ENCODE measurements at places on chromosomes 7 and 10.

DNA sequence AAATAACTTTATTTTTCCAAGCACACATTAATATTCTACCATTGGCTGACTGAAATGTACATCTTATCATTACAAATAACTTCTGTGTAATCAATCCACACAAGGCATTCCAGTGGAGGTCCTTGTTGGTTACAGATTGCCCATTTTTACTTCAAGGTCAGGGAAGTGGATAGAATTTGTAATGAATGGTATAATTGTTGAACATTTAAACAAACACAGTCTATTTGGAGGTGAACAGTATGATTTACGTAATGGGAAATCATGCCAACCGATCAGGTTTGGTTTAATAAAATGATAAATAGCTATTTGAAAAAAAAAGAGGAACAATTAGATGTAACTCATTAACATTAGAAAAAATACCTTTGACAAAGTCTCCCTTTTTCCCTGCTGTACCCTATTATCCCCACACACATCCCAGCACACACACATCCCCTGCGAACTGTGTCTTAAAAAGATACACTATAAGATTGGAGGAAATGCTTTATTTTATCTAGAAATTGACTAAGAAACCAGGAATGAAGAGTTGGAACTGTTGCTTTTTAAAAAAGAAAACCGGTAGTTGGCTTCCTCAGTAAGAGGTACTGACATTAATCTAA lies 19.0 kb upstream of the ASZ1 start:
- no peak for DNase-seq

DNA sequence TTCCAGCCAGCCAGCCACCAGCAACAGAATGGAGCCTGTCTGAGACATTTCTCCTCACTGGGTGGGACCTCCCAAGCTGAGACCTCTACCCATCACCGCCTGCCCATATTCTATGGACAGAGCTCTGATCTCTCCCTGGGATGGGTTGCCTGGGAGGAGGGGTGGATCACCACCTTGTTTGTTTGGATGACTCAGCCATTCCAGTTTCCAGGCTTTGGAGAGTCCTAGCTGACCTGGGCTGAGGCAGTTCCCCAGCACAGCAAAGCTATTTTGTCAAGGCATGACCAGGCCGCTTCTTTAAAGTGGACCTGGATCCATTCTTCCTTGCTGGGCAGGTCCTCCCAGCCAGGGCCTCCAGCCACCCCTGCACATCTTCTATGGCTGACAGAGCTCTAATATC lies 982.3 kb downstream of the DNAJB9 start:
- DNase-seq, result no peak

- DNase-seq, result peak; percentile 59
Observed at GRCh38 chr10:102422545-102423129, 2.0 kb downstream of the FBXL15 start.

DNA sequence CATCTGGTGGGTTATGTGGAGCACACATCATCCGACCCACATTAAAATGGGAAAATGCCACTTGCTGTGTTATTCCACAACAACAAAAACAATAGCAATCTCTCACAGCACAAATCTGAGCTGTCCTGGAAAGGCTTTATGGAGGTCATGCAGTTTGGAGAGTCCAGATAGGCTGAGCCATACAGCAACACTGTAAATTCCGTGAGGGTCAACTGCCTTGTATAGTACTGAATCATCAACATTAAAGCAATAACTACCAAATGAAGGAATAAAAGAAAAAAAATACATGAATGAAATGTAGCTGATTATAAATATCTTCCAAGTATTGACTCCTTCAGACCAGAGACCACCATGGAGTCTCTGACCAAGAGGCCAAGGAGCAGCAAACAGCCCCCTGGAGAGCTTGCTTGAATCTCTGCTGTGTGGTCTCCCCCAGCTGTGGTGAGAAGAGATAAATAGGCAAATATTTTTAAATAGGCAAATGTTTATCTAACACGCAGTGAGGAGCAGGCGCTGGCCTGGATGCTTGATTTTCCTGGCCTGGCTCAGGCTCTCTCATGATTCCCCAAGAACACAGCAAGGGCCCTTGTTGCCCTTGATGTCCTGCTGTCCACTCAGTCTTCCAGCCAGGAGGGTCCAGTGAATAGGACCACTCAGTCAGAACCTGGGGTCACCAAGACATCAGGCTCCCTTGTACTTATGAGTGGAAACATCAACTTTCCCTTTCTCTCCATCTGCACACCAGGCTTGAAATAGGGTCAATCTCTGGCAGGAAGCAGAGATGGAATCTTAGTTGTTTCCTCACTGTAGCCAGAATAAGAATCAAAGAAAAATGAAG lies 1021.3 kb downstream of the XPNPEP1 start:
- no peak for DNase-seq

GRCh38 chr10:32964270-32964669 lies 6.2 kb upstream of the ITGB1 start:
- no peak for DNase-seq

DNA sequence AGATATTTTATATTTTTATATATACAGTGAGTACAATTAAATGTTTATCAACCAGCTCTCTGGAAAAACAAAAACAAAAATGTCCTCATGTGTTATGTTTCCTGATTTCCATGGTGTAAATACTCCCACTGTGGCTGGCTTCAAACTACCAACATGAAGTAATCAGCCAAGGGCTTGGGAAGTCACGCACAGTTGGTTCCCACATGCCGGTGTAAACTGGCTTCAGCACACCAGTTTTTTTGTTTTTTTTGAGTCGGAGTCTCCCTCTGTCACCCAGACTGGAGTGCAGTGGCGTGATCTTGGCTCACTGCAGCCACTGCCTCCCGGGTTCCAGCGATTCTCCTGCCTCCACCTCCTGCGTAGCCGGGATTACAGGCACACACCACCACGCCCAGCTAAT lies 11.8 kb downstream of the OSBPL3 start:
- DNase-seq, result no peak

DNA sequence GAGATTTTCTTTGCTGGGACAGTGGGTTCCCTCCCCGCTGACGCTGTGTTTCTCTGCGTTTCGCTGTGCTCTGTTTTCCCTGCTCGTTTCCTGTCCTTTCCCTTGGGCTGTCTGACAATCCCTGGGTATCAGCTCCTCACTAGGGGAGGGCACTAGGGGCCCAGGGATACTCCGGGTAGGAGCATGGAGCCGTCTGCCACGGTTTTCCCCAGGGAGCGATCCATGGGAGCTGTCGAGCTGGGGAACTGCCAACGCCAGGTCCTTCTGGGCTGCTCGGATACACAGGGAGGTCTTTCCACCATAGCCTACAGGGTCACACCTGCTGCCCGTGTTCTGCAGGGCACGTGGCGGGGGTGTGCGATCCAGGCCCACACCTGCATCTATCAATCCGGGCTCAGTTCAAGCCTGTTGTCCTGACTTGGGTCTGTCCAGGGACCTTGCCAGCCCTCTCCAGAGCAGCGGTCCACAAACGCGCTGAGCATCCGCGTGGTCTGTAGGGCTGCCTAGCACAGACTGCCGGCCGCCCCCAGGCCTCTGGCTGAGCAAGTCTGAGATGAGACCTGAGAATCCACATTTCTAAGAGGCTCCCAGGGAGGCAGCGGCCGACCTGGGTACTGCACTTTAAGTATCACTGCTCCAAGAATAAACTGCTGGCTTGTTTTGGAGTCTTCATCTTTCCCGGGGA lies 263.1 kb downstream of the ELFN1 start:
- DNase-seq, result no peak

DNA sequence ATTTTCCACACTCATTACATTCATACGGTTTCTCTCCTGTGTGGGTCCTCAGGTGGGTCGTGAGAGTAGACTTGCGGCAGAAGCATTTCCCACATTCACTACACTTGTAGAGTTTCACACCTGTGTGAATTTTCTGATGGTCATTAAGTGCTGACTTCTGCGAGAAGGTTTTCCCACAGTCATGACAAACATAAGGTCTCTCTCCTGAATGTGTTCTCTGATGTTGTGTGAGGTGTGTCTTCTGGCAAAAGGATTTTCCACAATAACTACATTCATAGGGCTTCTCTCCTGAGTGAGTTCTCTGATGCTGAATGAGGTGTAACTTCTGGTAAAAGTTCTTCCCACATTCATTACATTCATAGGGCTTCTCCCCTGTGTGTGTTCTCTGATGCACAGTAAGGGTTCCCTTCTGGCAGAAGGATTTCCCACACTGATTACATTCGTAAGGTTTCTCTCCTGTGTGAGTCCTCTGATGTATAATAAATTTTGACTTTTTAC lies 15.1 kb downstream of the ZNF12 start:
- no peak for DNase-seq

DNA sequence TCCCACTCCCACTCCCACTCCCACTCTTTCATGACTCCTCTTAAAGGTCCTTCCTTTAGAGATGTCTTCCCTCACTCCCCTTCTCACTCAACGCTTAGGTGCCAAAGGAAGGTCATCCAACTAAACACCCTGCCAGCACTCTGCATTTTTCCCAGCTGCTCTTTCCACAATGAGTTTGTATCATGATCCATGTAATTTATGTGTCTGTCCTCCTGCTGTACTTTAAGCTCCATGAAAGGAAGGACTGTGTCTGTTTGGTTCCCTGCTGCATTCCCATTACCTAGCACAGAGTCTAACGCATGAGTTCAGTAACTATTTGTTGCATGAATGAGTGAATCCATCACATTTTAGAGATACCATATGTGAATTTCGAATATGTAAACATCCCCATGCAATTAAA lies 252.7 kb downstream of the KIF20B start:
- no peak for DNase-seq

GRCh38 chr7:74202841-74203556 lies 6.8 kb upstream of the LAT2 start:
- no peak for DNase-seq

- DNase-seq, result no peak
Observed at GRCh38 chr10:26879744-26880143, 19.0 kb upstream of the ABI1 start.

DNA sequence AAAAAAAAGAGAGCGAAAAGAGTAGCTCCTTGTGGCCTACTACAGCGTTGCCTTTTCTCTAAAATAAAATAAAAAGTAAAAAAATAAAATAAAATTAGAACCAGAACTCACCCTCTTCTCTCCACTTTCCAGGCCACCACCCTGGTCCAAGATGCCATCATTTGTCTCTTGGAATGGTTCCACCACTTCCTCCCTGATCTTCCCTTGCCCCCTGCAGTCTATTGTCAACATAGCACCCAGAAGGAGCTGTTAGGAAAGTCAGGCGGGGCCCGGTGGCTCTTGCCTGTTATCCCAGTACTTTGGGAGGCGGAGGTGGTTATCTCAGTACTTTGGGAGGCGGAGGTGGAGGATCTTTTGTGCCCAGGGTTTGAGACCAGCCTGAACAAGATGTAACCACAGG lies 7.6 kb upstream of the GRID2IP start:
- peak; percentile 13 for DNase-seq

GRCh38 chr7:30485667-30486066 lies 7.1 kb upstream of the NOD1 start:
- DNase-seq, result no peak

- DNase-seq, result no peak
Observed at GRCh38 chr10:132383751-132384196, 13.2 kb upstream of the PWWP2B start.
